ENCODE measurements at places on chromosomes 3 and 15.

DNA sequence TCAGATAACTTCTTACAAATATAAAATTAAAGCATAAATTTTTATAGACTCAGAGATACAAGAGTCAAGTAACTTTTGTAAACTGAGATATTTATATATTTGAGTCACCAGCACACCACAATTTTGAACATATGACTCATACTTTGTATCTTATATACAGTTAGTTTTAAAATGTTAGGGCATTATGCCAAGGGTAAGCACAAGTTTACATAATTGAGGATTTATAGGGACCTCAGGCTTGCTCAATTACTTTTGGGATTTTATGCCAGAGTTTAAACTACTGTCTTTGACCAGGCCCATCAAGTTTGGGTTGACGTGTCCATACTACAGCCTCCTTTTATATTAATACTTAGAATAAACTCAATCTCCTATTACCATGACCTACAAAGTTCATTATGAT lies 7.4 kb upstream of the FGF7 start:
- no peak for ATAC-seq

GRCh38 chr15:53251996-53252395 lies 461.9 kb upstream of the ONECUT1 start:
- ATAC-seq, result no peak

DNA sequence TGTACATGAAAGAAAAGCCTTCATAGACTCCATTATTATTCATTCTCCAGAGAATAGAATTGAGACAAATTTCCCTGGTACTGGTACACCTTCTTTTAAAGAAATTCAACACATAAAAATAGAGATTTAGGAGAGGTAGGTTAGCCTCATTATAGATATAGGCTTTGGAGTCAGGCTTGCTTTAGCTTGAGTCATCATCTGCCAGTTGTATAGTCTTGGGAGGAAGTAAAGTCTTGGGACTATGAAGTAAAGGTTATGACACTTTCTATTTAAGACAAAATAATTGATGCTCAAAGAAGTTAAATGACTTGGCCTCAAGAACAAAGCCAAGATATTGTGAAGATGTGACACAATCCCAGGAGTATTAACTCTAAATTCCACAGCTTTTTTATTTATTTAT lies 4.3 kb downstream of the HRG start:
- no peak for ATAC-seq

DNA sequence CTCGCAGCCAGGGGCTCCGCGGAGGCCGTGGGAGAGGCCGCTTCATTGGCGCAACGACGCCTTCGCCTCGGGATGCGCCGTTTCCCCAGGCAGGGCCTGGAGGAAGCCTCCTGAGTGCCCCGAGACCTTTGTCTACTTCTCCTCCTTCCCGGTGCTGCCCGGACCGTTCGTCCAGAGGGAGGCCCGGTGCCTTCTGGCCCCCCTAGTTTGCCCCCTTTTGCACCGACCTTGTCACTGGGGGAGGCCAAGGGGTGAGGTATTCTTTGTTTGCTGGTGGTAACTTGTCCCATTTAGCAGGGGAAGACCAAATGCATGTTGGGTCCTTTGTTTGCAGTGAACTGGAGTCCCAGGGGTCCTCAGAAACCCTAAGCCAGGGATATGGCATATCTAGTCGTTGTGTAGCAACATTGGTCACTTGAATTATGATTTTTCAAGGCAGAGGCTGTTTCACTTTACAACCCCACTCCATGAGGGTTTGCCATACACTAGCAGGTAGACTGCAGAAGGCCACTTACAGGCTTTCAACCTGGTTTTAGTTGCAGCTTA lies 615 bp downstream of the DHX30 start:
- ATAC-seq, result no peak

- ATAC-seq, result peak; percentile 70
Measured at GRCh38 chr3:25594007-25594502, 70.7 kb downstream of the TOP2B start.

GRCh38 chr3:123046262-123047061 lies 18.9 kb upstream of the SEMA5B start:
- ATAC-seq, result peak; percentile 65

- ATAC-seq, result no peak
Measured at GRCh38 chr3:161096771-161097367, 8.3 kb downstream of the B3GALNT1 start.

DNA sequence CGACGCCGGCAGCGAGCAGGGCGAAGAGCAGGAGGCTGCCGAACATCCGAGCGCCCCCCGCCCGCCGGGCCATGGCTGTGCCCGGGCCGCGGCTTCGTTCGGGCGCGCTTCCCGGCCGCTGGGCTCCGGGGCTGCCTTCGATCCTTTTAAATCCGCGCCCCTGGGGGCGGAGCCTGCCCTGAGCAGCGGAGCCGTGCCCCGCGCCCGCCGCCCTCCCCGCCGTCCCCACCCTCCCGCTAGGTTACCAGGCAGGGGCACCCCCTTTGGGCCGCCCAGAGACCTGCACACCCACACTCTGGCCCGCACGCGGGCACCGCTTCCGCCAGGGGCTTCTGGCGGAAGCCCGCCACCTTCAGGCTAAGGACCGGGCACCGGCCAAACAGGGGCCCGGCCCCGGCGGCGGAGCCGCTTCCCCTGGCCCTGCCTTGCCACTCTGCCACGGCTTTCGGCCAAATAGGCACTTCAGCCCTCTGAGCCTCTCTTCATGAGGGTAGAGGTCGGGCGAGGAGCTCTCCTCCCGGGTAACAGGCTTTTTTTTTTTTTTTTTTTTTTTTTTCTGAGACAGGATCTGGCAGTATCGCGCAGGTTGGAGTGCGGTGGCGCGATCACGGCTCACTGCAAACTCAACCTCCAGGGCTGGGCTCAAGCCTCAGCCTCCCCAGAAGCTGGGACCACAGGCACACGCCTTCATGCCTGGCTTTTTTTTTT lies at the start of gene NMB:
NMB (minus strand) TSS at position 120 of the 708 bp plus-strand sequence; CDS start at position 73, 47 bp downstream.
- ATAC-seq, result peak; percentile 80

DNA sequence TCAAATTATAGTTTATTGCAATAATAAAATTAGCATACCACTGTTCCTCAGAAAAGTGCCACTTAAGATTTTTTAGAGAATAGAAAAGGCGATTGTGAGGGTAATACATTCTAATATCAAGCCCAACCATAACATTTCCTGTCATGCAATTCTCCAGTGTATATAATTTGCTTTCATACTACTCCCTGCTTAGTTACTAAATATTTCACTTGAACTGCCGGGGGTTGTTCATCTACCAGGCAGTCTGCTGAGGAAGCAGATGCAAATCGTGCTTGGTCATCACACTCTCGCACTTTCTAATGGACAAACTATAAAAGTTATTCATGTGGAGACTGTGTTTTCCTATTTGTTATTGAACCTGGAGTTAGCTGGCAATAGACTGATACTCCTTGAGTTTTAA lies 645.6 kb upstream of the CBLB start:
- ATAC-seq, result no peak

DNA sequence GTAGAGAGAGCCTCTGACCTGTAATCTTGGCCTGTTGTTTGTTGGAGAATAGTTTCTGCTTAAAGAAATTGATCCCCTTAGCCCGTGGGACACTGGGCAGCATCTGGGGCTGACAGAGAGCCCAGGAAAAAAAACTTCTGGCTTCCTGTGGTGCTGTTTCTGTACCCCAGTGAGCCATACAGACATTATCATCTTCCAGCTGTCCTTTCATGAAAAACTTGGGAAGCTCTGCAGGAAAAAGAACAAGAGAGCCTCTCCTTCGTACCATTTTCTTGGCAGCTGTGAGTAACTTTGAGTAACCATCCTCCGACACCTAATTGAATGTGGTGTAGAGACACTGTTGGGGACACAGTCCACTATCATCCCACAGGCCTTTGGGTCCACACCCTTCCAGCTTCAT lies 333.0 kb downstream of the SHQ1 start:
- no peak for ATAC-seq

DNA sequence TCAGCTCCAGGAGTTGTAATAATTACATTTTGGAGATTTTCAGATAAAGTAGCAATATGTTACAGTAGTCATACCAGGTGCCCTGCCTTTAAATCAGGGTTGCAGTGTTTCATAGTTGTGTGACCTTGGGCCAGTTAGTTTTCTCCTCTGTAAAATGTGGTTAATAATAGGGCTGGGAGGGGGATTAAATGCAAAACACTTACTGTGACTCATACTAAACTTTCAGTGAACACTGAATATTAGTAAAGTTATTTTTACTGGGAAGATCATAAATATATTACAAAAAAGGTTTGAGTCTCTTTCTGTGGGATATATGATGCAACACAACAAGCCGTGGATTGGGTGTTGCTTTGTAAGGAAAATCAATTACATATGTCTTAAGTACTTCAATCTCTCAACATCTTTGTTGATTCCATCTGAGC lies 1.1 kb upstream of the EBLN2 start:
- ATAC-seq, result no peak

- peak; percentile 43 for ATAC-seq
Measured at GRCh38 chr15:64024172-64025050, 21.9 kb downstream of the DAPK2 start.

DNA sequence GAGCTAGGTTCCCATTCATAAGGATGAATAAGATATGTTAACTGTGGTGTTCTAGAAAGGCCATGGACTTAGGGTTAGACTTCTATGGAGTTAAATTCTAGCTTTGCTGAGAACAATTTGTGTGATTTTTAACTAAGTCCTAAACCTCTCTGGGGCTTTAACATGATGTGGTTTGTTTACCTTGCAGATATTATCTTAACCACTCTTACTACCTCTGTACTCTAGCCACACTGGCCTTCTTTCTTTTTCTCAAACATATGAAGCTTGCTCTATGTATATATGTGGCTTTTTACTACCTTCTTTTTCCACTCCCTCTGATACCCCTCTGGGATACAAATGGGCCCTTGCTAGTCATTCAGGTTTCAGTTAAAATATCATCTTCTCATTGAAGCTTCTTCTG lies 108.4 kb downstream of the ZNF609 start:
- peak; percentile 14 for ATAC-seq

GRCh38 chr3:181985386-181985785 lies 273.7 kb downstream of the SOX2 start:
- no peak for ATAC-seq

DNA sequence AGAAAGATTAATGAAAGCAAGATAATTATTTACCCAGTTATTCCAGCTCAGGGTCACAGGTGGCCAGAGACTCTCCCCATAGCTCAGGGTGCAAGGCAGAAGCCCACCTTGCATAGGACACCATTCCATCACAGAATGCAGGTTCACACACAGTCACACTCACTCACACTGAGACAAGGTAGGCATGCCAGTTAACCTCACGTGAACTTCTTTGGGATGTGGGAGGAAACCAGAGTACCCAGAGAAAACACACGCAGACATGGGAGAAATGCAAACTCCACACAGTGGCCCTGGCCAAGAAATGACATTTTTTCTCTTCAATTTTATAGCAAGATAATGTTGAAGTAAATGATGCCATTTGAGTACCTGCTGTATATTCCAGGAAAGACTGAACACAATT lies 106.7 kb downstream of the ZNF385D start:
- no peak for ATAC-seq

DNA sequence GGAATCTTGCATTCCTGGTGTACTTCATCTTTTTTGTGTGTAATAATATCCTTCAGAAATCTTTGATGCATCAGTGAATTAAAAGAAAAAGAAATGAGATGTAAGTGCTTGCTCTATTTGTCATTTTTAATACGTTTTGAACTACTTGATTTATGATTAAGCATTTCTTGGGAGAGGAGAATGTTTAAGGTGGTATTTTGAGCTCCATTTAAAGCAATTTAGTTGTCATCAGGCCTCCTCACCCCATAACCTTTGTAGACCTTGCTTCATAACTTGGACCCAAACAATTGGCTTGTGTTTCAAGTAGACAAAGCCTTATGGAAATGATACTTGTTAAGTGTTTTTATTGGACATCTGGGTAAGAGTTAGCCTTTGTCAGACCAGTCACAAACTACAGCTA lies 87.1 kb upstream of the VEPH1 start:
- ATAC-seq, result no peak

GRCh38 chr3:20683910-20684309 lies 497.9 kb upstream of the SGO1 start:
- ATAC-seq, result no peak

GRCh38 chr15:88882785-88883184 lies 12.6 kb downstream of the HAPLN3 start:
- ATAC-seq, result no peak

GRCh38 chr3:123138839-123139444 lies 62.8 kb upstream of the SEC22A start:
- ATAC-seq, result no peak

DNA sequence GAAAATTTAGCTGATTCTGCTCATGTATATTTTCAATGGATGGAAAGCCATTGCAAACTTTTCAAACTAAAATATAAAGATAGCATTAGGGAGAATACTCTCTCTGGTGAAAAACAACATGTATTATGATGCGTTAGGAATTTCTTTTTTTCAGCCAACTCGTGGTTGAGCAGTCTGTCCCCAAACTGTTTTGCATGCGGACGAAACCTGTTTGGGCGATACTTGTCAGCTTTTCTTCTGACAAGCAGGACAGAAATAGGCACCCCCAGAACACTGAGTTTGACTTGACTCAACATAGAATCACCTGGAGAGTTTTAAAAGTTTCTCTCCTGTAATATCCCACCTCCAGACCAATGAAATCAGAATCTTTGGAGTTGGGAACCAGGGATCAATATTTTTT lies 417.5 kb upstream of the TPRG1 start:
- ATAC-seq, result no peak

DNA sequence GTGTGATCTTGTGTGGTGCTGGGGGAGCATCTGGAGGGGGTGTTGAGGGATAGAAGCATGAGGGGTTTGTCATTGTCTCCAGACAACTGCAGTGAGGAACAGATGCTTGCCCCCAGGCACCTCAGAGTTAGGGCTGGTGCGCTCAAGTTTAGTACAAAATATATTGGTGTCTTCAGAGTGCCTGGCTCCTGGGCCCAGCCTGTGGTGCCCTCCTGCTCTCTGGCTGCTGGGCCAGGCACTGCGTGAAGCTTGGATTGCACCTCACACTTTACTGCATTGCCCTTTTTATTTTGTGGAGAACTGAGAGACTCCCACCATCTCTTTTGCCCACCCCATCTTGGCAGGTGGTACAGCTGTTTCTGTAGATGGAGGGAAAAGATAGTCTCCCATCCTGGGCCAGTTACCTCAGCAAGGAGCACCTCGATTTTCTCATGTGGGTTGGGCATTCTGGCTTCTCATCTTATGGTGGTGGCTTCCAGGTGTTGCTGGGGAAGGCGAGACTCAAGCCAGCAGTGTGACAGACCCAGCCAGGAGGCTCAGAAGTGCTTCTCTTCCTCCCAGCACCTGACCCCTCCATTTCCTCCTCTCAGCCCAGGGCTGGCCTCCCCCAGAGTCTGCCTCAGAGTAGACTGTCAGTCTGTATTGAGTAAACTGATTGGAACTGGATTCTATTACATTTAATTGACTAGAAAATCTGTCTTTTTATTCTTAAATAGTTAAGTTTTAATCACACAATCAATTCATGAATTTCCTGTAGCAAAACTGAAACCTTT lies 140.5 kb downstream of the DNAJB8 start:
- ATAC-seq, result no peak

- no peak for ATAC-seq
Measured at GRCh38 chr3:173747427-173747826, 349.9 kb downstream of the NLGN1 start.

GRCh38 chr3:36705015-36705414 lies 59.3 kb downstream of the DCLK3 start:
- no peak for ATAC-seq

DNA sequence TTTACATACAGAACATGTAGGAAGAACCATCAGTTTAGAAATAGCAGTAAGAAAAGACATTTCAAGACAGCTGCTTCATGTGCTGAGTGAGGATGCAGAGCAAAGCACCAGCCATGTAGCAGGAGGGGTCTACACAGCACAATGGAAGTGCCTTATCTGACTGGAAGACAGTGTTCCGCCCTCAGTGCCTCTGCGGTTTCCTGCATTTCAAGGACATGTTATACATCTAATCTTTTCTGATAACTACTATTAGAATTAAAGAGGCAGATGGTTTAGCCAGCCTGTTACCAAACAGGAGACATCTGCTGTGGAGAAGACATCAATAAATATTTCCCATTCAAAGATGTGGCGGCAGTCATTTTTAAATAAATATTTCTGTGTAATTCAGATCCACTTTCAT lies 10.6 kb downstream of the LSG1 start:
- no peak for ATAC-seq

All from motor neuron (in vitro differentiated cells).